ENCODE measurements at places on chromosomes 12 and 14.

- DNase-seq, result no peak
Measured at GRCh38 chr14:92135269-92135668, 13.5 kb downstream of the CPSF2 start.

DNA sequence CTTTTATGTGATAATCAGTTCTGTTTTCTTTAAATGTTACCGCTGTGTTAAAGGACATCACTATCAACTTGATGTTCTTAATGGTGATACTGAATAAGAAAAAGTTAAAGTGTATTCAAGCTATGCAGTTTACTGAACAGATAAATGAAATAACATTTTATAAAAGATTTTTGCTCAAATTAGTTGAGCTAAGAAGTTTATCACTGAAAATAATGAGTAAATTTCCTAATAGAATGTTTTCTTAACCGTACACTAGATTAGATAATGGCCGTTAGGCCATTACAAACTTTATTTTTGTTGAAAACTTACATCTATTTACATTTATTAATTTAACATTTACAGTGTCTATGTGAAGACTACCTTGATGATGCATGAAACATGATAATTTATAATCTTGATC, 25.0 kb downstream of the ATF7IP start:
- no peak for DNase-seq

- DNase-seq, result no peak
Measured at GRCh38 chr14:70842851-70843462, 33.6 kb upstream of the MAP3K9 start.

DNA sequence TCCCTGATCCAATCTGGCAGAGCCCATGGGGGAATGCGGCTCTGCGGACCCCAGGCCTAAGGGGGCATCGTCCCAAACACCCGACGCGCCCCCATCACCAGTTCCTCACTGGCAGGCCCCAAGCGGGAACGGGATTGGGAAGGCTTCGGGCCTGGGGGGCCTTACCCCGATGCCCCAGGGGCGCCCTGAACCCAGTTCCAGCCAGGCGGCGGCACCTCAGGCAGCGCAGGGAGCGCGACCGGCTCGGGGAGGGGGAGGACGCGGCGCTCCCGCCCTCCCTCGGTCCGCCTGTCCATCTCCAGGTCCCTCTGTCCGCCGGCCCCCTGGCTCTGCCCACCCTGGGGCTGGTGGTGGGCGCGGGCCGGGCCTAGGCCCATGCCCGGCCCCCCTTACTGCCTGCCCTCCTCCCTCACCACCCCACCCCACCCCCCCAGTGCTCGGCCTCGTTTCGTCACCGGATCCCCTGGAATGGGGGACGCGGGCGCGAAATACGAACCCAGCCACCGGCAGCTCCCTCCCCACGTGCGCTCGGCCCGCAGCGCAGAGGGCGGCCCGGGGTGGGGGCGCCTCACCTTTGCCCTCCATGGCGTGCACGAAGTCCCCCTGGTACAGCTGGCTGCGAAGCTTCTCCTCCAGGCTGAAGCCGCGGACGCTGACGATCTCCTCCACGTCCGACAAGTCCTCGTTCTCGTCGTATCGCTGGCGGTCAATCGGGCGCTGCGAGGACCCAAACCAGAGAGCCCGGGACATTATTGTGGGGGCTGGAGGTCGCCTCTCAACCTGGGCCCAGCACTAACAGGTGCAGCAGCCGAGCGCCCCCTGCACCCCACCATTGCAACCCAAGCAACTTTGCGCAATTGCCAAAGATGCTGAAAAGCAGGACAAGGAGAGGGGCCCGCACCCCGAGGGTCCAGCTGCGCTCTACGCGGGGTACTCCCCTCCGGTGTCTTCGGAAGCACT, 2.3 kb downstream of the KDM2B start:
- no peak for DNase-seq

- DNase-seq, result no peak
Measured at GRCh38 chr14:70407621-70408020, 9.3 kb downstream of the SYNJ2BP start.

GRCh38 chr14:61502459-61503093, 181.2 kb downstream of the PRKCH start:
- no peak for DNase-seq

DNA sequence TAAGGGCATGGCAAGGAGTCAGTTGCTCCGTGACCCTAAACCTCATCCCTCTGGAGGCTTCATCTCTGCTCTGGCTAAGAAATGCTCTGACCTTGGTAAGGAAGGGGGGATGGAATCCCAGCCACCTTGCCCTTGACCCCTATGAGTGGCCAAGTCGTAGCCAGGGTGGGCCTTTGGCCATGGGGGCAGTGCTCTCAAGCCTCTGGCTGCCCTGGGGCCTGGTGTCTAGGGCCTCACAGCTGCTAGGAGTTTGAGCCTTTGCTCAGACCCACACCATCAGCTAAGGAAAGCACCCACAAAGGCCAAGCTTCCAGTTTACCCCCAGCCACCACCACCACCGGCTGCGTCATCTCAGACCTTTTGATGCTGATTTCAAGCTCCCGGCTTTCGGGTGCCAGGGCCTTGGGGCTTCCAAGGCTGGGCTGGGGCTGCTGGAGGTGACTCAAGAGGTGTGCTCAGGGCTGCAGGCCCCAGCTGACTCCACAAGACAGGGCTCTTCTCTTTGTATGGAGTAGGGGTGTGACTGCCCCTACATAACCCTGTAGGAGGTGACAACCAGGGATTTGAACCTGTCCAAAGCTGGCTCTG, 3.7 kb downstream of the ASB2 start:
- DNase-seq, result no peak
